Fibroblast of mammary gland (primary cell): ENCODE measurements at places on chromosomes 3 and 15.

GRCh38 chr3:101518421-101518871 lies 5.4 kb upstream of the SENP7 start:
- DNase-seq = peak; percentile 22

- DNase-seq = no peak
These were observed 110.1 kb upstream of the GBE1 start for GRCh38 chr3:81871358-81872155.

GRCh38 chr15:57500979-57501576 lies 90.6 kb upstream of the MYZAP start:
- DNase-seq = peak; percentile 22

- peak; percentile 59 for DNase-seq
These were observed 92.3 kb upstream of the ROPN1 start for GRCh38 chr3:124084022-124084881.

DNA sequence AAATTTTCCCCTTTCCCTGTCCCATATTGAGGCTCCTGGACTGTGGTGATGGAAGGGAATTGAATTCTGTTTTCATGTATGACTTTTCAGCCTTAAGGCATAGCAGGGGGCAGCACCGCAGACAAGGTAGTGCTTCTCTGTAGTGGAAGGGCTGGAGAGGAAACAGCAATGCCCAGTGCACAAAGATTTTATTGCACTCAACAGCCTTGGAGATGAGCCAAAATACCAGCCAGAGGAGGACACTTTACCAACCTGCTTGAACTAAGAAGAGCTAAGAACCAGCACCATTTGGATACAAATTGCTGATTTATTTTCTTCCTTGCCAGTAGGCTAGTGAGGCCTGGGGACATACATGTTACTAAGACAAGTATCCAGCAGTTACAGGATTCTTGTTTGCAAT lies 98.7 kb downstream of the KCNMB2 start:
- no peak for DNase-seq

DNA sequence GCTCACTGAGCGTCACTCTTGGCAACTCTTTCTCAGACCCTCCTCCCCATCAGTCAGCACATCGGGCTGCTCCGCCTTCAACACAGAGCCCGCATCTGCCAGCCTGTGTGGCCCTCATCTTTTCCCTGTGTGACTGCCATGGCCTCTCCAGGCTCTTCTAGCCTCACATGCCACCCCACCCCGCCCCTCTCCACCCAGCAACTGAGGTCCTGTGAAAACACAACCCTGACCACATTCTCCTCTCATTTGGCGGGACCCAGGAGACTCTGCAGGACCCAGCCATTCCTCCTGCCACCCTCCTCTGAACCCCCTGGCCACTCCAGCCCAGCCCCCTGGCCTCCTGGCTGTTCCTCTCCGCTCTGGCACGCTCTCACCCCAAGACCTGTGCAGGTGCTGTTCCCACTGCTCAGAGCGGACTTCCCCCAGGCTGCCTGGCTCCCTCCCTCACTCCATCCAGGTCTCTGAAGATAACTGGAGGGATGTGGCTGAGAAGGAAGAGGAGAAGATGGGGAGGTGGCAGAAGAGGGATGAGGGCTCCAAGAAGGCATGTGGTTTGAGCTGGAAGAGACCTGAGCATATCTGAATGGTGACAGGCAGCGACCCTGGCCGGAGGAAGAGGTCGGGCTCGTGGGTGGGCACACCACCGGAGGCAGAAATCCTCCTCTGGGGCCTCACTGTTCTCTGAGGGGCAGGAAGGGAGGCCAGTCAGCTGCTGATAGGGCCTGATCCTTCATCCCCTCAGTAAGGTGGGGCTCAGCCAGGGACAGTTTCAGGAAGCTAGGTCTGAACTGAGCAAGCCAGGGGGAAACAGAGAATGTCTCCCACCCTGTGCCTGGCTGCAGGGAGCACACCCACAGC lies 111.2 kb upstream of the RPL32 start:
- no peak for DNase-seq

- no peak for DNase-seq
These were observed 38.6 kb downstream of the SCN5A start for GRCh38 chr3:38610934-38611333.
